ENCODE measurements at places on chromosomes 6 and 20.

- no peak for DNase-seq
Measured at GRCh38 chr6:36121787-36122494, 8.4 kb upstream of the MAPK13 start.

DNA sequence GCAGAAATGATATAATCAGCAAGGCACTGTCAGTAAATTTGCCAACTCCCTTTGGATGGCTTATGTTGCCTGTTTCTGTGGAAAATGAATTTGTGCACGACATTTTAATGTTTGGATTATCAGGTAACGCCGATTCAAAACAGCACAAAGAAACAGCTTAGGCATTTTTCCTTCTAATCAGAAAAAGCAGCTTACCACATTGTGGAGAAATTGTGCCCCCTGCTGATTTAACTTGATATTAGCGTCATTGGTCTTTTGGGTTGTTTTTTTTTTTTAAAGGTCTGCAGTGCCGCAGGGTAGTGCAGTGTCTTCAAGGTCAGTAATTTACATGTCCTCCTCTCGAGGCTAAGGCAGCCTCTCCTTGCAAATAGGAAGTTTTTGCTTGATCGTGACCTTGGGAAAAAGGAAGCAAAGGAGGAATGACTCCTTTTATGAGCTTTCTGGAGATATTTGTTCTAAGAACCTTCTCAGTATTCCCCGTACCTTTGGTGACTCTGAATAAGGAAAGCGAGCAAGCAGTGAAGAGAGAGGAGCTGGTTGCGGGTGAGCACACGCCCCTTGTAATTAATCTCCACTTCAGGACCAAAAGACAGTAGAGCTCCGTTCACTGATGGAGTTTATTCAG lies 79.1 kb downstream of the ELOVL4 start:
- DNase-seq = no peak

- DNase-seq = no peak
Measured at GRCh38 chr6:7672066-7673062, 53.5 kb upstream of the BMP6 start.

DNA sequence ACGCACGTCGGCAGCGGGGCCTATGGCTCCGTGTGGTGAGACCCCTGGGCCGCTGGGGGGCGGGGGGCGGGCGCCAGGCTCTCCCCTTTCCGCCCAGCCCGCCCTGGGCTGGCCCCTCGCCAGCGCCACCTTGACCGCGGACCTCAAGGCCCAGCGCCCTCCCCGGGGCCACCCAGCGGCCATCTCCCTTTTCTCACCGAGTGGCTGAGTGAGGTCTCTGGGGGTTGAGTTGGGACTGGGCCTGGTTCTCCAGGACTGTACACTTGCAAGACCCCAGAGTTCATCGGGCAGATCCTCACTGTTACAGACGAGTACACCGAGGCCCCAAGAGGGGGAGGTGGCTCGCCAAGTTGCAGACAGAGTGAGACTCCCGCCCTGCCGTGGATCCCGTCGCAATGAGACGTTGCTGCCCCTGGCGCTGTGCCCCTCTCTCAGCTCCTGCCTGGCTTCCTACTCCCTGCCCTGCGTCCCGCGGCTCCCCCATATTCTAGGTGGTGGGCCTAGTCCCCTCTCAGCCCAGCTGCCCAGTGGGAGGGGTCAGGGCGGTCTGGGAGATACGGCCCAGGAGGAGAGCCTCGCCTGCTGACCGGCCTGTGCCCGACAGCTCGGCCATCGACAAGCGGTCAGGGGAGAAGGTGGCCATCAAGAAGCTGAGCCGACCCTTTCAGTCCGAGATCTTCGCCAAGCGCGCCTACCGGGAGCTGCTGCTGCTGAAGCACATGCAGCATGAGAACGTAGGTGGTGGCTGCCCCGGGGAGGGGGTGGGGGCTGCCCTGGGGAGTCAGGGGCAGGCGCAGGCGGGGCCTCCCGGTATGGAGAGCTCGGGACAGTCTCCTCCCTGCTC lies 576 bp downstream of the MAPK13 start:
- peak; percentile 69 for DNase-seq

GRCh38 chr6:158068156-158068892 lies 86.7 kb downstream of the SYNJ2 start:
- DNase-seq = no peak

GRCh38 chr20:1242099-1242498 lies 16.3 kb downstream of the RAD21L1 start:
- DNase-seq = no peak

DNA sequence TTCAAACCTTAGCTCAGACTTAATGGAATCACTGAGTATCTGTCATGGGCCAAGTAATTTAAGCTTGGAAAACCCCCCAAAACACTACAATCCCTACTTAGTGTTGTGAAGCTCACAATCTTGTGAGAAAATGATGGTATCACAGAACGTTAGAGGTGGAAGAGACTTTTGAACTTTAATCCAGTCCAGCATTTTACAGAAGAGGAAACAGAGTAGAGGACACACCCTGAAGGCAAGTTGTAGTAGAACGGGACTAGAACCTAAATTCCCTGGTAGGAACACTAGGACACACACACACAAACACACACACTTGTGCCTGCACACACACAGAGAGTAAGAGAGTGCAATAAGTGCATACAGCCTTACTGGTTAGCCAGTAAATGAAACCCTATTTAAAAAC lies 50.2 kb upstream of the CAP2 start:
- no peak for DNase-seq

DNA sequence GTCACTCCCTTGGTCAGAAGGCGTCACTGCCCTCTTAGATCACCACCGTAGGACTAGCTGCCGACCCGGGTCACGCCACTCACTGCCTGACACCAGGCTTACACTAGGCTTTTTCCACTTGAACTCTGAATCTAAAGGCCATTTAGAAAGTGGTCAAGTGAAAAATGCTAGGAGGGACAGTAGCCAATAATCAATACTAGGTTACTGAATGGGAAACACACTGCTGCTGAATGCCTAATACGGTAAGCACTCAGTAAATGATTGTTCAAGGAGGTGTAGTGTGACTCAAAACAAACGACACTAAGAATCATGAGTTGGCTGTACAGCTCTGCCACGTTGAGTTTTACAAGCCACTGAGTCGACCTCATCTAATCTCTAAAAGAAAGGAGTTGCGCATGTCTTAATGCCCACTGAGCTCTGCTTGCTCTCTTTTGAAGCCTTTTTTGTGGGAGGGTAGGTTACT lies 760 bp upstream of the IBTK start:
- DNase-seq = no peak

- no peak for DNase-seq
Measured at GRCh38 chr20:31930779-31931178, 21.1 kb downstream of the PDRG1 start.

DNA sequence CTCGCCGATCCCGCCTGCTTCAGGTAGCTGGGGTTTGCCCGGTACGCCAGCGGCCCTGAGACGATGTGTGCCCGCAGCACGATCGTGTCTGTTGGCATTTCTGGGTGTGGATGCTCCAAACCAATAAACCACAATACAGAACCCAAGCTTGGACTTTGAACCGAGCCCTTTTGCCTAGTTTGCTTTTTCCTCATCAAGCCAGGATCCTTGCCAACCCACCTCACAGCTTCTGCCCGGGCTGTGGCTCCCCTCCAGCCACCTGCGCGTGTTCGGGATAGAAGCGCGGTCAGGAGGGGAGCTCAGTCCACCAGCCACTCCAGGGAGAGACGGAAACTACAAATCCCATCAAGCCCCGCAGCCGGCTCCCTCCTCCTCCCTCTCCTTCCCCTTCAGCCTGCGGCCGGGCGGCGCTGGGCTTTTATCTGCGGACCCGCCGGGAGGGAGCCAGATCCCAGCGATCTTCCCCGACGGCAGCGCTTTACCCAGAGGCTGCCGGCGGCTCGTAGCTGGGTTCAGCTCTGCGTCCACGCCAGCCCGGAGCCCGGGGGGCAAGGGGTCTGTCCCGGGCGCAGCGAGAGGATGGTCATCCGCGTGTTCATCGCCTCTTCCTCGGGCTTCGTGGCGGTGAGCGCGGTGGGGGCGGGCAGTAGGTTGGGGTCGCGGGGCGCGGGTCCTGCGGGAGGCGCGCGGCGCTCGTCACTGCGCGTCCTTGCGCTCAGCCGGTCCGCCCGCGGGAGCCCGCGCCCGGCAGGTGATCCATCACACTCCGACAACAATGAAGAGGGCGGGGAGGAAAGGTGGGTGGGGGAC lies at the start of gene SH3BGRL2:
Gene SH3BGRL2 (plus strand): TSS at position 447 of the 810 bp plus-strand sequence. CDS start 133 bp downstream, at position 580.
- peak; percentile 41 for DNase-seq

GRCh38 chr6:28218312-28219248 lies 6.5 kb upstream of the ZSCAN9 start:
- peak; percentile 78 for DNase-seq

DNA sequence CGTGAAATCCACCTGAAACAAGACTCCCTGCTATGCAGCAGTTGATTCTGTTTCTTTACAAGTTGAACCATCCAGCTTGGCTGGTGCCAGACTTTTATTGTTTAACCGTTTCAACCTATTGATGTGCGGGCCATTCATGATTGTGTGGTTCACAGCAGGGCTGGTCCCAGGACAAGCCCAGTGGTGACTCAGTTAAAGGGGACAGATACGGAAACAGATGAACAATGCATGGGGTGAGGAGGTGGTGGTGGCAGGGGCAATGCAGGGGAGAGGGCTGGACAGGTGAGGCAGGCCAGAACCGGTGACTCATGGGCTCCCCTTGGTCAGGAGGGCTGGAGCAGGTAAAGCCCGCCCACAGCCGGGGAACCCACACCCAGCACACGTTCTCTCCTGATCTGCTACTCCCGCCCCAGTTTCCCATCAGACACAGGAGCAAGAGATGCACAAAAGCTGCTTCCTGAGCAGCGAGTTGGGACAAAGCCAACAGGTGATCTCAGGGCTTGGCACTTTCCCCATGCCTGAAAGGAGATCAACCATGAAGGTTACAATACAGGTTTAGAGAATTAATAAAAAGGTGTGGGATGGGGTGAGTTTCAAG lies 232.2 kb downstream of the LY86 start:
- DNase-seq = no peak

GRCh38 chr6:133698272-133698671 lies 190.6 kb upstream of the TCF21 start:
- no peak for DNase-seq

DNA sequence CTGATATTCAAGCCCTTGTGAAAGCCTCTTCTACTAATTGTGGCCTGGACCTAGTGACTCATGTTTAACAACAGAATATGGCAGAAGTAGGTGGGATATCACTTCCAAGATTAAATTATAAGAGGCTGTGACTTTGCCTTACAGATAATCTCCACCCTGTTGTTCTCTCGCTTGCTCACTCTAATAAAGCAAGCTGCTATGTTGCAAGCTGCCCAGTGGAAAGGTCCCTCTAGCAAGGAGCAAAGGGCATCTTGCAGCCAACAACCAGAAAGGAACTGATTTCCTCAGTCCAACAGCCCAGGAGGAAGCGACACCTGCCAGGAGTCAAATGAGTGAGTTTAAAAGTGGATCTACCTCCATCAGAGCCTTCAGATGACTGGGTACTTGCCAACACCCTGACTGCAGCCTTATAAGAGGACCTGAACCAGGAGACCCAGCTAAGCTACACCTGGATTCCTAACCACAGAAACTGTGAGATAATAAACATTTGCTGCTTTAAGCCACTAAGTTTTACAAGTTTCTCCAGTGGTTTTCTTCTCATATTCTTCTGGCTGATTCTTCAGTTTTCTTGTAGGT lies 112.6 kb downstream of the FRK start:
- DNase-seq = no peak

All from GM06990 (cell line).